ENCODE measurements at places on chromosomes 11 and 22.

DNA sequence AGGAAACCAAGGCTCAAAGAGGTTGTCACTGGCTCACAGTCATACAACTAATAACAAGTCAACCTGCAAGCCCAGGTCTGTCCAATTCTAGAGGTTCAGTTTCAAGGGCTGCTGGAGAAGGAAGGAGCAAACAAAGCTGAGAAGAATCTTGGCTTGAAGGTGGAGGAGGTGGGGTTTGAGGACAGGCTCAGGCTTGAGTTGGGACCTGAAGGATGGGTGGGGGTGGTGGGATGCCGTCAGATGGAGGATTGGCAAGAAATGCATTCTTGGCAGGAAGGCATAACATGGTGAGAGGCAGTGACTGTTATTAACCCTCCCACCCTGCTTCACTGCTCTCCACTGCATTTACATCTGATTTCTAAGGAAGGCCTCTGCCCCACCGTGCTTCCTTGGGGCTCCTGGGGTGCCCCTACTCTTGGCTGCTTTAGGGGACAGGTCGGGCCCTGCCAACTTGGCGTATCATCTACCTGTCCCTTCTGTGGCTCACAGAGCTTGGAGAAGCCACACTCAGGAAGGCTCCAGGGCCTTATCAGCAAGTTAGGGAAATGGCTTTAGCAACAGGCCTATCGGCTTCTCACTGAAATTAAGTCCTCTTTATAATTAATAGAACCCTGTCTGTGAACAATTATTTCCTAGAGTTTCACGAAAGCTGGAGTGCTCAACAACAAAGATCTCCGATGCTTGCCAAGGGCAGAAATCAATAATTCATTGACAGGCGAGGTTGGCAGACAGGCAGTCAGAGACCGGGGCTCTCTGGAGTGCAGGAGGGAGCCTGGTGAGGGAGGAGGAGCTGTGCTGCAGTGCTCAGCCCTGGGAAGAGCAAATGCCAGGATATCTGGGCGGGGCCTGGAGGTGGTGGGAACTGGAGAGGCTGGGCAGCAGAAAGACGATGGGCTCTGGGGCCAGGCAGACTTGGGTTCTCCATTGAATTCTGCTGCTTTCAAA, 84.9 kb upstream of the NARS2 start:
- DNase-seq, result no peak

DNA sequence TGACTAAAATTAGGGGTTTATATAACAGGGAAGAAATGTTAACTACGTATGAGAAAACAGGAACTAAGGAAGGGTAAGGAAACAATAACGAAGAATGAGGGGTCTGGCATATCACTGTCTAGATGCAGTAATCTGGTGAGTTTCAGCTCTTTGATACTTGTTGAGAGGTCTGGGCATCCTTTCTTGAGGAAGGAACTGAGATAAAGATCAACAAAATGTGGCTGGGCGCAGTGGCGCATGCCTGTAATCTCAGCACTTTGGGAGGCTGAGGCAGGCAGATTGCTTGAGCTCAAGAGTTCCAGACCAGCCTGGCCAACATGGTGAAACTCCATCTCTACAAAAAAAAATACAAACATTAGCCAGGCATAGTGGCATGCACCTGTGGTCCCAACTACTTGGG, 2.7 kb downstream of the DCDC1 start:
- no peak for DNase-seq

- no peak for DNase-seq
Measured at GRCh38 chr11:85826116-85826855, 15.3 kb upstream of the SYTL2 start.

DNA sequence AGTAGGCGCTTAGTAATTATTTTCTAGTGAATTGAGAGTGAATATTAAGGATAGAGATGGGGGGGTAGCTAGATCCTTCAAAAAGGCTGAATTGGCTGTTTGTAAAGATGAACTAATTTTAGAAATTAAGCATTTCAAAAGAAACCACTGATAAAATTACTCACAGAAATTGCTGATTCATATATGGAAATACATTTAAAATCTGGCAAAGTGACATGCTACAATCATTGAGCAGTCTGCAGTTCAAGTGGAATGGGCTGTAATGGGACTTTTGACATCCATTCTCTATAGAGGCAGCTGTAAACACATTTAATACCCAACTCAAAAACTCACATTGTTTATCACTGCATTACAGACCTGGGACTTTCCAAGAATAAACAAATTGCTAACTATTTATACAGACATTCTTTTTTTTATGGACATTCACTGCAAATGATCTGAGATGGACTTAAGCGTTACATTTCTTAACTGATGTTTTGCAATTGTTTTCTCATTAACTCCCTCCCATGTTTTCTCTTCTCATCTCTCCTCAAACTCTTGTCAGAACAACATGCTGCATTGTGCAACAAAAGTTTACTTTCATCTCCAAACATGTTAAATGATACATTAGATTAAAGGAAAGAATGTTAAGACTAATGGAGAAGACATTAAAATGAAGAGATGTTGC, 42.1 kb upstream of the MMP7 start:
- no peak for DNase-seq

GRCh38 chr11:834371-835316, 1.9 kb downstream of the CD151 start:
- DNase-seq, result no peak

DNA sequence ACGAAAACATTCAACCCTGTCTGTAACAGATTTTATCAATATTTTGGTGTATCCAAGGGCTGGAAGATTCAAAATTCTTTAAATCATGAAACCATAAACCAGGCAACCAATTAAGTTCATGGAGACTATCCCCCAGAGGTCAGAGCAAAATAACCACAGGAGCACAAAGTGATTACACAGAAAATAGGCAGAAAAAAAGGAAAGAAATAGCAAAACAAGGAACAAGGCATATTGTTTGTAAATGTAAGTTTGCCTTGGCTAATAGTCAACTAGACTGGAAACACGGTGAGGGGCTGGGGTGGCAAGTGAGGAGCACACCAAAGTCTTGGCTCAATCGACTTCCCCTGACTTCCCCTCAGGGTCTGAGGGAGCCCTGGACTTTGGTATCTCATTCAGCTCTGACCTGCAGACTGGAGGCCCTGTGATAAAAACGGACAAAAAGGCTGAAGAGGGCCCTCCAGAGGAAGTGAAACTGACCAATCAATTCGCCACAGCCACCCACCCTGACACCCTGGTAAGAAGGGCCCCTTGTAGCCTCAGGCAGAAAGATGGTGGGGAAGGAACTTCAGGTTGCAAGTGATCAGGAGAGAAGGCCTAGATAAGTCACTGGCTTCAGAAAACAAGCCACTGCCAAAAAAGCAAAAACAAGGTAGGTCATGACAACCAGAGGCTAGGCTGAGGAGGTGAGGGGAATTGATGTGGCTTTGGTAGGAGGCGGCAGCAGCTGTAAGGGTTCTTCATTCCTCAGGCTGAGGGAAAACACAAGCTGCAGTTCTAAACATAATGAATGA, 1.8 kb downstream of the SIK3 start:
- DNase-seq, result no peak

GRCh38 chr11:119845305-119845704, 116.3 kb upstream of the NECTIN1 start:
- no peak for DNase-seq

- no peak for DNase-seq
Measured at GRCh38 chr22:26597026-26597425, 7.1 kb upstream of the TPST2 start.

- no peak for DNase-seq
Measured at GRCh38 chr22:40637183-40638150, 948 bp upstream of the MRTFA start.

DNA sequence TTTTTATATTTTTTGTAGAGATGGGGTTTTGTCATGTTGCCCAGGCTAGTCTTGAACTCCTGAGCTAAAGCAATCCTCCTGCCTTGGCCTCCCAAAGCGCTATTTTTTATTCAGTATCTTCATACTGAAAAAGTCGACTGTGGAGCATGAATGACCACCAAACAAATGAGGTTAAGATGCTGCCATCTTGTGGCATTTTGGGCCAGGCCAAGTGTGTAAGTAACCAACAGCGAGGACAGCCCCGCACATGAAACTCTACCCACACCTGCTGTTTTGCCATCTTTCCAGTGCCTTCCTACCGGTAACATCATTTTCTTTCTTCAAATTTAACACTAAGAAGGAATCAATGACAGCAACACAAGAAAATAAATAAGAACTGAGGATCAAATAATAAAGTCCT, 32.2 kb upstream of the AQP11 start:
- DNase-seq, result no peak

- no peak for DNase-seq
Measured at GRCh38 chr11:120134106-120134930, 3.6 kb downstream of the TRIM29 start.

- DNase-seq, result no peak
Measured at GRCh38 chr11:98423933-98424332, 596.8 kb upstream of the CNTN5 start.

DNA sequence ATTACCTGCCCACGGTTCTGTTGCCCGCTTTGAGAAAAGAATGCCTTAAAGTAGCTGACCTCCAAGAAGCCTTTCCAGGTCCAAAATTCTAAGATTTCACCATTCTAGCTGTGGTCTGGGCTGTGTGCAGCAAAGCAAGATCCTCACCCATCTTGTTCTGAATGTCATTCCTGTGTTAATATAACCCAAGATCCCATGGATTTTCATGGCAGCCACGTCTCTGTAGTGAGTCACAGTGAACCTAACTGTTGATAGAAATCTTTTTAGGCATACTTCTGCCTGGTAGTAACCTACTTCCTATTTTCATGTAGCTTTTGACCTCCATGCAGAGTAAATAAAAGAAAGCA, 210.0 kb downstream of the NAV2 start:
- DNase-seq, result no peak

DNA sequence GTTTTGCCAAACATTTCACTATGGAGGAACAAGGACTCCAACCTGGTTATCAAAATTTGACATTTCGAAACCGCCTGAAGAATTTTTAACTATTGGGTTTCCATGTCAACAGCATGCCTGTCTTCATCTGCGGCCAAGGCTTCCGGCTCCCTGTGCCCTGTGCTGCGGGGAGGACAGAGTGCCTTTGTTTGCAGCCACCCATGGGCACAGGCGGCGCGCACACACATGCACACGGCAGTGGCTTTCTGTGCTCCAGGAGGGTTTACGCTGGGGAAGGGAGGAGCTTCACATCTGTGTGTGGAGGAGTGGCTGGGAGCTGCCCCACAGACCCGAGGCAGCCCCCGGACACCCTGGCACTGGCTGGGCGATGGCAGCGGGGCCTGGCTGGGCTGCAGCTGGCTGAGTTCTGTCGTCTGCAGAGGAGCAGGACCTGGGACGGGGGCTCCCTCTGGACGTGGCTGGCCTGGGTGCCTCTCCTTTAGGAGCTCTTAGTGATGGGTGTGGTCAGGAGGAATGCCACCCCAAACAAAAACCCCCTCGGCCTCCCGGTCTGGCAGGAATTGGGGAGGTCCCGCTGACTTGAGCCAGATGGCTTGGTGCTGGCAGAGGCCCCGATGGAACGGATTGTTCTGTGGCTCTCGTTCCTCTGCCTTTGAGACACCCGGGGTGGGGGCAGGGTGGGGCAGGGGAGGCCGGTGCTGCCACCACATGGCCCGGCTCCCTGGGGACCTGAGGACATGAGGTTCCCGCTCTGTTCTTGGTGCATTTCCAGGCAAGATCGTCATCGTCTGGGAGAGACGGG, 1290.9 kb downstream of the BRD1 start:
- no peak for DNase-seq

- DNase-seq, result no peak
Measured at GRCh38 chr11:78560153-78560552, 14.5 kb downstream of the NARS2 start.

- no peak for DNase-seq
Measured at GRCh38 chr11:130865091-130865773, 51.0 kb downstream of the SNX19 start.

- no peak for DNase-seq
Measured at GRCh38 chr11:128476729-128477128, 110.6 kb downstream of the ETS1 start.

GRCh38 chr11:77726524-77726923, 88.9 kb upstream of the CLNS1A start:
- DNase-seq, result no peak

DNA sequence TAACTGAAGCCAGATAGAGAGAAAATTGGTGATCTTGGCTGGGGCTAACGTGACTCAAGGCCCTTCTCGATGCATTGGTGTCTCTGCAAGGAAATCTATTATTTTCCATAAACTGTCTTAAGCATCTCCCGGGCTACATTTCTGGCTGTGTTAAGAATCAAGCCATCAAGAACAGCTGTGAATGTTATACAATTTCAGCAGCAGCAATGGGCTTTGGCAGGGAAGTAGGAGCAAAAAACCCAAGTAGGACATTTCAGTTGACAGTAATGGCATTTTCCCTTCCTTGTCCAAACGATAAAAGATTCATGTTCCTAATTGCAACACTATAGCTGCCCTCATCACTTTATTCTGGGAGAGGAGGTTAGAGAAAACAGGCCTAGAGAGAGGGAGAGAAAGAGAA, 335.0 kb downstream of the CADM1 start:
- DNase-seq, result no peak

DNA sequence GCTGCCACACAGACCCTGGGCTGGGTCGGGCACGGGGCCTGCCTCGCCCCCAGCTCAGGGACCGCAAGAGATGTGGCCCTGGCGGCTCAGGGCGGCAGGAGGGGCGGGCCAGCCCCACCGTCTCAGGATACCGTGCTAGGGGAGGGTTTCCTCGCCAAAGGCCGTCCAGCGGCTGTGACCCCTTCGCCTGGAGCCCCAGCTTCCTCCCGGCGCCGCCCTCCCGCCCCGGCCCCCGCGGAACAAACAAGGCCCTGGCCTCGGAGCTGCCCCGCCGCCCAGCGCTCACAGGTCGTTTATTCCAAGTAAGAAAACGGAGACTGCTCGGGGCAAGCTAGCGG, 543 bp upstream of the AP2A2 start:
- DNase-seq, result no peak

Measured in GOT3 (cell line).